ENCODE measurements at places on chromosomes 2 and 18. TPM values are rescaled to one million over a fixed set of nuclear protein-coding genes. Genes with fewer than 3 reads are reported as not detected.

C2orf92 gene
- total RNA-seq, result 2.7 TPM

SLC9A2 gene
- 0.07 TPM for total RNA-seq

CETN1 gene
- total RNA-seq, result not detected

DNA sequence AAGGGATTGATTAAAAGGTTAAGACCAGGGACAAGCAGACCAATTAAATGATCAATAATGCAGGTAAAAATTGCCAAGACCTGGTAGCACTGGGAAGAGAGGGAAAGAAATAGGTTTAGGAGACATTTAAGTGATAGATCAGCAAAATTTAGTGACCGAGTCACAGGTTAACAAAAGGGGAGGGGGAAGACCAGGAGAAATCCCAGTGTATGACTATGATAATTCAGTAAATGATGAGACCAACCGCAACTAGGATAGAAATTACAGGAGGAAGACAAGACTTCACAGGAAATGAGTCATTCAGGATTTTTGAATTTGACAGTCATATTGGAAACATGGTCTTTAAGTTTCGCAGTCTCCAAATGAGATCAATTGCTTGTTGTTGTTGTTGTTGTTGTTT is 62.9 kb downstream of the COBLL1 start:
- DNase-seq, result no peak

DNA sequence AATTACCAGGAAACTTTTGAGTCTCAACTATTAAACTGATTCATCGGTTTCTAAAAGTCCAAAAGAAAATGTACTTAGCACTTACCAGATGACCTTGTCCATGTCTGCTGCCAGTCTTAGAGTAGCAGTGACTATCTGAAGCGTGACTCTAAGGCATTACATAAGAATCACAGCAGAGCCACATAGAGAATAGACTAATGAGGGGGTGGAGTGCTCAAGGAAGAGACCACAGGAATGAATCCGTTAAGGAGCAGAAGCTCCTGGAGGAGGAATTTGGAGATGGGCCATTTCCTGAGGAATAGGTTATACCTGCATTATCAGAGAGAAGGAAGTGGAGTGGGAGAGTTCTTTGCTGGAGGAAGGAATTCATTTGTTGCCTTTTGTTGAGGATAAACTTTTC is 116.0 kb downstream of the MAP3K20 start:
- DNase-seq, result no peak

DNA sequence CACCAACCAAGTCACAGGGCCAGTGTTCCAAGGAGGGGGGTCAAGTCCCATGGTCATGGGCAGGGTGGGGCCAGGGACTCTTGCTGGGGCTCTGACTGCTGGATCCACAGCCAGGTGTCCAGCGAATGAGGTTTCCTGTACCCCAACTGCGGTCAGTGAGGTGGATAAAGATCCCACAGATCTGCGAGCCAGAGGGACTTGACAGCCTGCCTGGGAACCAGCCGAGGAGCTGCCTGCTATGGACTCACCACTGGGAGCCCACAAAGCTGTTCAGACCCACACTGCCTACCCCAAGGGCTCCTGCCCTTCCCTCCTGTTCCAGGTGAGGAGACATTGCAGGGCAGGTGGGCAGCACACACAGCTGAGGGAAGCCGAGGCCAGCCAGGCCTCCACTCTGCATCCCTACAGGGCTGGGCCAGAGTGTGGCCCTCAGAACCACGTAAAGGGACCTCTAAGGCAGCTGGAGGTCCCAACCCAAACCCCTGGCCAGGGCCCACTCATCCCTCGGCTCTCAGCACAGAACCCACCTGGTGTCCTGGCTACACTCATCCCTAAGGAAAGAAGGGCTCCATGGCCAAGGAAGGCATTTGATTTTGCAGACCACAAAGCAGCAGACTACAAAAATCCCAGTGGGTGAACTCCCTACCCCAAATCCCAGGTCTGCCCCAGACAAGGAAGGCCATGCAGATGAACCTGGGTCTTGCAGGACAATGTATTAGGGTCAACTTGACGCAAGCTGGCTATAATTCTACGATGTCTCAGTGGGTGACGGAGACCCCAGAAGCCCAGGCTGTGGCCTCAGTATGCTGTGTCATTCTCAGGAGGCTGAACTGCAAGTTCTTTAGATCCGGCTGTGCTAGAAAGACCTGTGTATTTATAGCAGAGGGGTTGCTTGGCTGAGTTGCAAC is 209.2 kb downstream of the MGAT5 start:
- no peak for DNase-seq

DNA sequence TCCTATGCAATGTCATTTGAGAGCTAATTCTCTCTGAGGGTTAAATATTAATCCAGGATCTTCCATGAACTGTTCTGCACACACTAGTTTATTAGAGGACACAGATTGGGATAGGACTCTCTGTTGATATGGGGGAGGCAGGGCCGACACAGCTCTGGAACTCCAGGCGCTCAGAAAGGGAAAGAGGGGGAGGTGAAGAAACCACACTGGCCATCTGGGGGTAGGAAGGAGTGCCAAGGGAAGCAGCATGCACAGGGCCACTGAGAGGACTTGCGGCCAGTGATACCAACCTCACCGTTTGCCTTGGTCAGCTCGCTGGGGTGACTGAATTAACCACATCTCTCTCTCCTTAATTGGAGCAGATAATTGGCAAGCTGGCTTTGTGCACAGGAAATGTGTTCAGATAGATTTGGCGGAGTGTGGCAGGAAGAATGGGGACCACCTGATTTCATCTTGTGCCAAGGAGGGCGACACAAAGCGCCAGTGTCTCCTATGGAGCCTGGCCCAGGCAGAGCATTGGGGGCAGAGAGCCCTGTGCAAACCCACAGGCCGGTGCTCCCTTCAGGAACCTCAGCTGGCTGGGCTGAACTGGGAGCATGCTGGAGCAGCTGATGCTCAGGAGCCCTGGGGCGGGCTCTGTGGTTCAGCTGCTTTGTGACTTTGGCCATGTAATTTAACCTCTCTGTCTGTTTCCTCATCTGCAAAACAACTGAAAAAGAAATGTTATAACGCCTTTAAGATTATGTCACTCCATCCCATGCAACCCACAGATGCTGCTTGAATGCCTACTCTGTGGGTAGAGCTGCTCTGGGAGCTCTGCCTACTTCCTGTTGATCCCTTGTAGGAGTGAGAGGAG is 114.7 kb upstream of the STON1 start:
- DNase-seq, result no peak

DNA sequence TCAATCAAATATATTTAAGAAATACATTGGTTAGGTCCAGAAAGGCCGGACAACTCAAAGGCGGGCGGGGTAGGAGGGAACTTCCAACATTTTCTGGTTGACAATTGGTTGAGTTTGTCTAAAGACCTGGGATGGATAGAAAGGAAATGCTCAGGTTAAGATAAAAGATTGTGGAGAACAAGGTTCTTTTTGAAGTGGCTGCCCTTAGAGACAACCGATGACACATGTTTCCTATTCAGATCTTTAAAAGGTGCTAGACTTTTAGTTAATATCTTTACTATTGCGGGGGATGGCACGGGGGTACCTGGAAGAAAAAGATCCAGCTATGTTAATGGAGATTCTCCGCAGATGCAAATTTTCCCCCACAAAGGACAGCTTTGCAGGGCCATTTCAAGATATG is 10.0 kb upstream of the AP1S3 start:
- no peak for DNase-seq

- no peak for DNase-seq
These were observed 30.9 kb downstream of the FAP start for GRCh38 chr2:162212366-162212765.

GRCh38 chr2:85164145-85164569 is 31.0 kb downstream of the TCF7L1 start:
- no peak for DNase-seq

- no peak for DNase-seq
These were observed 44.3 kb downstream of the NTSR2 start for GRCh38 chr2:11625671-11626070.

DNA sequence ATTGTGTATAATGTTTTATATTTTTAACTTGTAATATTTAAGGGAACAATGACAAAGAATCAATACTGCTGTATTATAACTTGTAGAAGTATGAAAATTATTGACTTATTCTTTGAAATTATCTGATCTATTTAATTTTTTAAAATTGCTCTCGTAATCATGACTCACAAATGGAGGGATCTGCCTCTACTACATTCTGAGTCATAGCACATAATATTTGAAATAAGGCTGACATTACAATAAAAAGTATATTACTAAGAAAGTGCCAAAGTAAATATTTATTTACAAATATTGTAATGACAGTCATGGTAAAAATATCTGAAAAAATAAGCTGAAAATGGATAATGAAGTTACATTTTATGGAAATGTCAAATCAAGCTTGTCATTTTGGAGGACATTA is 1144.6 kb upstream of the CDH2 start:
- no peak for DNase-seq

Data from activated naive CD4-positive, alpha-beta T cell treated with anti-CD3 and anti-CD28 coated beads for 36 hours (primary cell).